ENCODE measurements at places on chromosomes 11 and 22. TPM values are rescaled to one million over a fixed set of nuclear protein-coding genes. Genes with fewer than 3 reads are reported as not detected.

- no peaks in the 10 kb centered on the region for H3K36me3 ChIP-seq
- H3K4me1 ChIP-seq = peaks cover 19% of the 10 kb centered on the region
- no peak overlapping the region for H3K4me3 ChIP-seq
- DNase-seq = no peak
Measured at GRCh38 chr11:76660533-76661305, 9.8 kb downstream of the LRRC32 start.

GRCh38 chr11:65849771-65850216, 8.2 kb downstream of the CFL1 start:
- DNase-seq = no peak
- peaks cover 39% of the 10 kb centered on the region for H3K36me3 ChIP-seq
- no peak overlapping the region for H3K4me3 ChIP-seq

DNA sequence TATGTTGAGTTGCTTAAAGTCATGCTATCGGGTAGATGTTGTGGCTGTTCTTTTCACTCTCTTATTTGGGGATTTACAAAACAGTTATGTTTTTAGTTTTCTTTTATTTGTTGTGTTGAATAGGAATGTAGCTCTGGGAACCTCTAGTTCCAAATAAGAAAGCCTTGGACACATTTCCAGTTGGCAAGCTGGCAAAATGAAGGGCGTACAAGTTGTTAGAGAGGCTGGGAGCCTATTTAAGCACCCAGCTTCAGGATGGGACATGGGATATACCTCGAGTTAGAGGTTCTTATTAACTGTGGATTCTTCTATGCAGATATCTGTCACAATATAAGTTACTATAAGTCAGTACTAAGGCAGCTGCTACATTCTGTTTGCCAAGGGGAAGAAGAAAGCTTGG, 22.8 kb downstream of the PPARA start:
- H3K4me3 ChIP-seq = no peak overlapping the region
- no peak for DNase-seq
- H3K36me3 ChIP-seq = no peaks in the 10 kb centered on the region
- peaks cover 10% of the 10 kb centered on the region for H3K4me1 ChIP-seq
- no peaks in the 10 kb centered on the region for H3K27me3 ChIP-seq
- no peak overlapping the region for H3K27ac ChIP-seq

PISD gene
- total RNA-seq = 47.8 TPM

SULT4A1 gene
- not detected for total RNA-seq
